ENCODE measurements at places on chromosomes 1 and 21. TPM values are rescaled to one million over a fixed set of nuclear protein-coding genes. Genes with fewer than 3 reads are reported as not detected.

The OR2L2 gene
- not detected for total RNA-seq

The SLC1A7 gene
- total RNA-seq, result 0.05 TPM

The FALEC gene
- total RNA-seq, result not detected

The CFAP74 gene
- total RNA-seq, result not detected

The BGLAP gene
- total RNA-seq, result 0.23 TPM

The TMEM240 gene
- 0.47 TPM for total RNA-seq

The NOTCH2 gene
- 27.8 TPM for total RNA-seq

The WDTC1 gene
- 7.0 TPM for total RNA-seq

The NKAIN1 gene
- 1.1 TPM for total RNA-seq

The SPRR2D gene
- total RNA-seq, result not detected

The ERI3 gene
- 56.2 TPM for total RNA-seq

The ASH1L gene
- 7.2 TPM for total RNA-seq

The SLFNL1 gene
- total RNA-seq, result not detected

The CCDC17 gene
- 0.23 TPM for total RNA-seq

The EFNA3 gene
- 8.4 TPM for total RNA-seq

The CR1L gene
- total RNA-seq, result not detected

The RYR2 gene
- total RNA-seq, result not detected

The SERPINC1 gene
- 0.13 TPM for total RNA-seq
